Liver (tissue), 10 donors: ENCODE measurements at places on chromosomes 2 and 18. TPM values are rescaled to one million over a fixed set of nuclear protein-coding genes. Genes with fewer than 3 reads are reported as not detected.

DNA sequence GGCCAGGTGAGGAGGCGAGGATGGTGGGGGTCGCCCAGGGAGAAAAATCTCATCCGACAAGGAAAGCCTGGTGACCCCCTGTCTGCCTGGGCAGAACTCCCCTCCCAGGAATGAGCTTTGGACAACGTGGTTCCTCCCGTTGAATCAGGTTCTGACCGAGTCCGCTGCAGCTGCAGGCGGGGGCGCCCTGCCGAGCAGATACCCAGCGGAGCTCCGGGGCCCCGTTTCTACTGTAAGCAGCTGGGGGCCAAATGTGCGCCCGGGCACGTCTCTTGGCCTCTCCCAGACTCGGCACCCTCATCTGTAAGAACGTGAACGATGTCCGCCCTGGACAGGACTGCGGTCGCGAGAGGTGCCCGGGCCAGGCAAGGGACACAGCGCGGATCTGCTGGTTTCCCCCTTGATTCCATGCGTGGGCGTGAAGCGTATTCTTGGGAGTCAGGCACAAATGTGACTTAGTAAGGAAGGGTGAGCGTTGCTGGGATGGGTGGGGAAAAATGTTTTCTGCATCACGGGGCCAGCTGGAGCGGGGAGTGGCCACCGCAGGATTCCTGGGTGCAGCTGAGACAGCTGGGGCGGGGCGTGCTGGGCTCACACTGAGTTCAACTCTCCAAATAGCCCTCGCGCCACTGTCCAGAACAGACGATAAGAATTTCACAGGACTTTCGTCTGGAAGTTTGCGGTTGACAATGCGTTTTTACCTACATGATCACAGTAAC lies 20.2 kb upstream of the TUBB6 start:
- no peak overlapping the region for H3K4me3 ChIP-seq
- H3K27me3 ChIP-seq = peaks cover 3% of the 10 kb centered on the region
- H3K4me1 ChIP-seq = no peaks in the 10 kb centered on the region
- no peaks in the 10 kb centered on the region for H3K36me3 ChIP-seq
- no peak overlapping the region for H3K27ac ChIP-seq

- no peaks in the 10 kb centered on the region for H3K27me3 ChIP-seq
- H3K27ac ChIP-seq = no peak overlapping the region
- peaks cover 12% of the 10 kb centered on the region for H3K4me1 ChIP-seq
- H3K4me3 ChIP-seq = no peak overlapping the region
These were observed 4.6 kb downstream of the CDCA7 start for GRCh38 chr2:173359231-173359630.

CRYGD gene
- polyA plus RNA-seq = not detected

GRCh38 chr18:38297910-38298309 lies 732.3 kb upstream of the CELF4 start:
- DNase-seq = no peak
- H3K4me3 ChIP-seq = no peak overlapping the region
- H3K27ac ChIP-seq = no peak overlapping the region
- no peaks in the 10 kb centered on the region for H3K36me3 ChIP-seq

TP53I3 gene
- polyA plus RNA-seq = 6.6 TPM

DNA sequence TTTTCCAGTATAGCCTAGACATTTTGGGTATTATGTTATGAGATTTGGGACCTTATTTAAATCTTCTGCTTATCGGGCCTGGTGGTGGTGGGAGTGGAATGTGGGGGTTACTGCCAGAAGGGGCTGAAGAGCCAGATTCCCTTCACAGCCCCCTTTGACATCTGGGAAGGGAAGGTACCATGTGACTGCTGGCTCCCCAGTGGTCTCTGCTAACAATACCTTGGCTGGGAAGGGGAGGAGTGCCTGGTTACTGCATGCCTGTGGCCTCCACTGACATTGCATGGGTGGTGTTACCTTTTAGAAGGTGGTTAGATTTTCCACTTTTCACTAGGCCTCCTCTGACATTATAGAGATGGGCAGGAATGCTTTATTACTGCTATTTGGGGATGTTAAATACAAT lies 8.0 kb downstream of the ATP9B start:
- H3K27me3 ChIP-seq = no peaks in the 10 kb centered on the region
- H3K4me1 ChIP-seq = no peaks in the 10 kb centered on the region
- no peaks in the 10 kb centered on the region for H3K36me3 ChIP-seq
- no peak overlapping the region for H3K4me3 ChIP-seq
- DNase-seq = no peak
- H3K27ac ChIP-seq = no peak overlapping the region

DNA sequence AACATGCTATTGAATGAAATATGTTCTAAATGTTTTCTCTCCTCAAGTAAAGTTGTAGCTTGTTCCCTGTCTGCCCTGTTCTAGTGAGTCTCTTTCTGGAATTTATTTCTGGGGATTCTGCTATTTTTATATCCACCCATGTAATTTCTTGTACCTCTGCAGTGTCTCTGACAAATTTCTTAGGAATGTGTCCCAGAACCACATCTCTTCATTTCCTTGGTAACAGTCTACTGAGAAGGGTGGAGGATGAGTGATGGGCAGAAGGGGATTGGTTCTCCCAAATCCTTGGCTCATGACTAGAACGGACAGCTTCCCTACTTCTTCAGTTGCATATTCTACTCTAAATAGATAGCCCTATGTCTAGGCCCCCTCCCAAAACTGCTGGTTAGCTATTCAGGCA lies 490.6 kb upstream of the LINC00305 start:
- DNase-seq = no peak
- no peak overlapping the region for H3K27ac ChIP-seq
- no peaks in the 10 kb centered on the region for H3K27me3 ChIP-seq
- no peak overlapping the region for H3K4me3 ChIP-seq

DNA sequence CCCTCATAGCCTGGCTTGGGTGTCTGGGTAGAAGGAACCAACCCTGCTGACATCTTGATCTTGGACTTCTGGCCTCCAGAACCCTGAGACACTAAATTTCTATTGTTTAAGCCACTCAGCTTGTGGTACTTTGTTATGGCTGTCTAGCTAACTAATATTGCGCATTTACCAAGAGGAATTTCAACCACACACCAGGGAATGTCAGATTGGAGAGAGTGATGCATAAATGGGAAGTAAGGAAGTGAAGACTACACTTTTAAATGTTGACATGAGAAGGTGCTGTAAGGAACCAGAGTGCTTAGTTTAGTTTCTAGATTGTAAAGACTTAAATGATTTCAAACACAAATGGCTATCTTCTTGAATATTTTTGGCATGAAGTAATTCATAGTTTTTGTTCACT lies 98.9 kb upstream of the ITGB6 start:
- DNase-seq = no peak
- H3K4me1 ChIP-seq = no peaks in the 10 kb centered on the region
- no peaks in the 10 kb centered on the region for H3K36me3 ChIP-seq
- no peak overlapping the region for H3K27ac ChIP-seq
- no peaks in the 10 kb centered on the region for H3K27me3 ChIP-seq

TMEM18 gene
- polyA plus RNA-seq = 10.9 TPM

- H3K4me1 ChIP-seq = peaks cover 11% of the 10 kb centered on the region
- H3K27me3 ChIP-seq = no peaks in the 10 kb centered on the region
- H3K36me3 ChIP-seq = no peaks in the 10 kb centered on the region
- H3K27ac ChIP-seq = no peak overlapping the region
- H3K4me3 ChIP-seq = peak overlapping the region; percentile 36
These were observed 46.9 kb upstream of the CNOT11 start for GRCh38 chr2:101205521-101206479.

- no peak overlapping the region for H3K4me3 ChIP-seq
- no peaks in the 10 kb centered on the region for H3K36me3 ChIP-seq
- H3K4me1 ChIP-seq = no peaks in the 10 kb centered on the region
- H3K27me3 ChIP-seq = no peaks in the 10 kb centered on the region
- DNase-seq = no peak
These were observed 115.9 kb upstream of the TANK start for GRCh38 chr2:161044095-161044865.

LHCGR gene
- not detected for polyA plus RNA-seq

TUBB8B gene
- polyA plus RNA-seq = not detected

DNA sequence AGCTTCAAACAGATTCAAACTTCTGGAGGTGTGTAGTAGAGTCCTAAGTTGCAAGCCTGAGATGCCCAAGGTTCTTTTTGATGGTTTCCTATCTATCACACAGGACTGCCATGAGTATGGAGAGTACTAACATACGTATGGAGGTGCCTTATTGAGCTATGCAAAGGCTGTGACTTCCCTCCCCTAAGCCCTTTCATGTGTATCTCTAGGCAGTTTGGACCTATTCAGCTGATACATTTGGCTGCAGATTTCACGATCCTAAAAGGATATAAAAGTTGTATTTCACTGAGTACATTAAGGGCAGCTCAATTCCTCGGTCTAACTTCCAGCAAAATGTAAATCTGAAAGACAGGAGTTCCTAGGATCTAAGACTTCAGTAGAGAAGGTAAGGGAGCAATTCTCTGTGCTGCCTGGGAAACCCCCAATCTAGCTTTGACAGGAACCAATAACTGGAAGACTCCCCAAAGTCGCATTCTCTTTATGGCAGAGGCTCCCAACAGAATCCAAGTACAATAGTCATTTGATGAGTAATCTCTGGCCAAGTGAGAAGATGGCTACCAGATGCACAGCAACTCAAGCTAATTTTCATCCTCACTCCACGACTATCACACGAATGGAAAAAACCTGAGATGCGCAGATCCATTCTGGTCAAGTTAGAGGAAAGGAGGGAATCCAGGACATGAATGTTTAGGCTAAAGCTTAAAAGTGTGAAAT lies 83.8 kb downstream of the ATL2 start:
- no peak for DNase-seq
- H3K36me3 ChIP-seq = peaks cover 32% of the 10 kb centered on the region
- H3K27ac ChIP-seq = no peak overlapping the region
- H3K4me1 ChIP-seq = no peaks in the 10 kb centered on the region

ATP6V1C2 gene
- polyA plus RNA-seq = 0.53 TPM

GRCh38 chr18:78782951-78783563 lies 196.6 kb upstream of the SALL3 start:
- no peak for DNase-seq
- H3K4me1 ChIP-seq = no peaks in the 10 kb centered on the region
- H3K36me3 ChIP-seq = no peaks in the 10 kb centered on the region
- no peak overlapping the region for H3K4me3 ChIP-seq
- no peaks in the 10 kb centered on the region for H3K27me3 ChIP-seq

DNA sequence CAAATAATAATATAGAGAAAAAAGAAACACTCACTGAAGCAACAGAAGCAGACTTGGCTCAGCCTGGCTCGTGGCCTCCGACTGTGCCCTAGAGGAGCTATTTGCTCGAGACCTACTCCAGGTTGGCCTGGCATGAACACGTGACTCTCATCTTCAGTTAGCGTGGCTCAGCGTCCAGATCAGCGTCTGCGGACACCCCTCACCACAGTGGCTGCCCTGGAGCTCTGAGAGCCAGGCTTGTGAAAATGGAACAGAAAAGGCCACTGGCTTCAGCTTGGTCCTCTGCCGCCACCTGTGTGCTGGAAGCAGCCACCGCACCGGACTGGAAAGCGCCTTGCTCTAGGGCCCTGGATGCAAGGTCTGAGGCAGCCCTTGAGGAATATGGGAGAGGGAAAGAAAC lies 1184.0 kb upstream of the GYPC start:
- H3K27ac ChIP-seq = no peak overlapping the region
- H3K4me1 ChIP-seq = no peaks in the 10 kb centered on the region
- H3K4me3 ChIP-seq = no peak overlapping the region
- DNase-seq = peak; percentile 36
